Activated T-helper 1 cell treated with anti-CD3 and anti-CD28 coated beads, Interleukin-12 subunit alpha, Interleukin-12 subunit beta, Interleukin-2, Interleukin-4 antibody, amounts not matched to agents 30 ng/mL and 10 ng/mL and 1 ng/mL, durations not matched to agents 14 hours and 24 hours and 36 hours (primary cell): ENCODE measurements at places on chromosomes 7 and 10. TPM values are rescaled to one million over a fixed set of nuclear protein-coding genes. Genes with fewer than 3 reads are reported as not detected.

- H3K36me3 ChIP-seq = no peaks in the 10 kb centered on the region
- no peaks in the 10 kb centered on the region for H3K27me3 ChIP-seq
- no peak for DNase-seq
- H3K4me3 ChIP-seq = no peak overlapping the region
- H3K27ac ChIP-seq = no peak overlapping the region
- H3K4me1 ChIP-seq = no peaks in the 10 kb centered on the region
Observed at GRCh38 chr7:137592232-137592896, 248.8 kb upstream of the PTN start.

DNA sequence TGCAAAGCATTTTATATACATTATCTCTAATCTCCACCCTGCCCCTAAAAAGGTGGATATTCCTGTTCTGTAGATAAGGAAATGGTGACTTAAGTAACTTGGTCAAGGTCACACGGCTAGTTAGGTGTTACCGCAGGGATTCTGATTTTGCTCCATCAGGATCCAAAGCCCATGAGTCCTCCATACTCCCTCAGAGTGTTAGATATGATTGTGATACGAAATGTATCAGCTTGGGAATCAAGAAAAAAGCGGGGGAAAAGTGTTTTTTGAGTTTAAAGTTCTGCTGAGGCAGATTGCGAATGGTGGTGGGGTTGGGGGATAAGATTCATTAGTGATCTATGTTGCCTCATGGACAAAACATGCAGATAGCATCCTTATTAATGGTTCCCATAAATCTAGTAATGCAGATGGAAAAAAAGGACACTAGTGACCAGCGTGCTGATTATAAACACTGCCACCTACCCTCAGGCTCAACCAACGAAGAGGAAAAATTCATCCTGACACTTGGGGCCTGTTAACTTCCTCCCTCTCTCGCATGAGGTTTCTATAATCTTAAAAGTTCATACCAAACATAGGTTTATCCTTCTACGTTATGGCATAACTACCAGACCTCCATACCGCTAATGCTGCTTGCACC is 2.3 kb downstream of the ICA1 start:
- H3K4me1 ChIP-seq = peaks cover 9% of the 10 kb centered on the region
- H3K27ac ChIP-seq = no peak overlapping the region
- H3K27me3 ChIP-seq = peaks cover 34% of the 10 kb centered on the region
- H3K36me3 ChIP-seq = no peaks in the 10 kb centered on the region

DNA sequence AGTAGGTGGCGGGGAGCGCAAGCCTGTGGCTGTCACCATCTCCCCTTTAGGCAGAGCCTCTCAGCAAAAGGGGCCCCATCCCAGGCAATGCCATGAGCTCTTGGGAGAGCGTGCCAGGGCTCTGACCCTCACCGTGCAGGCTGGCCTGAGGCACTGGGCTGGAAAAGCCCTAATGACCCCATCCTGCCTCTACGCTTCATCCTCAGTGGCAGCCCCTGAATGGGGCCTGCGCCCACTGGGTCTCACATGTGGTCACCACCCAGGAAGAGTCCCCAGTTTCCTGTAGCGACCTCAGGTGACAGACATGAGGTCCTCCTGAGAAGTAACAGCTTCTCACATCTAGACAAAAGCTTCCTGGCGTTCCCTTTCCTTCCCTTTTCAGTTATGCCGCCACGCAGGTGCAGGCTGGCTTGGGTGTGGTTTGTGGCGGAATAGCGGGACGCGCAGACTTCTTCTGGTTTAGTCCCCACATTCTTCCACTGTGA is 59.2 kb downstream of the CLEC2L start:
- H3K4me3 ChIP-seq = no peak overlapping the region
- no peak for DNase-seq
- peaks cover 6% of the 10 kb centered on the region for H3K36me3 ChIP-seq
- no peak overlapping the region for H3K27ac ChIP-seq

Gene STEAP2
- total RNA-seq = 0.05 TPM in 1 of 2 replicates, not detected in the other

Gene ANKRD61
- 0.44 and 0.56 TPM in 2 replicates for total RNA-seq

DNA sequence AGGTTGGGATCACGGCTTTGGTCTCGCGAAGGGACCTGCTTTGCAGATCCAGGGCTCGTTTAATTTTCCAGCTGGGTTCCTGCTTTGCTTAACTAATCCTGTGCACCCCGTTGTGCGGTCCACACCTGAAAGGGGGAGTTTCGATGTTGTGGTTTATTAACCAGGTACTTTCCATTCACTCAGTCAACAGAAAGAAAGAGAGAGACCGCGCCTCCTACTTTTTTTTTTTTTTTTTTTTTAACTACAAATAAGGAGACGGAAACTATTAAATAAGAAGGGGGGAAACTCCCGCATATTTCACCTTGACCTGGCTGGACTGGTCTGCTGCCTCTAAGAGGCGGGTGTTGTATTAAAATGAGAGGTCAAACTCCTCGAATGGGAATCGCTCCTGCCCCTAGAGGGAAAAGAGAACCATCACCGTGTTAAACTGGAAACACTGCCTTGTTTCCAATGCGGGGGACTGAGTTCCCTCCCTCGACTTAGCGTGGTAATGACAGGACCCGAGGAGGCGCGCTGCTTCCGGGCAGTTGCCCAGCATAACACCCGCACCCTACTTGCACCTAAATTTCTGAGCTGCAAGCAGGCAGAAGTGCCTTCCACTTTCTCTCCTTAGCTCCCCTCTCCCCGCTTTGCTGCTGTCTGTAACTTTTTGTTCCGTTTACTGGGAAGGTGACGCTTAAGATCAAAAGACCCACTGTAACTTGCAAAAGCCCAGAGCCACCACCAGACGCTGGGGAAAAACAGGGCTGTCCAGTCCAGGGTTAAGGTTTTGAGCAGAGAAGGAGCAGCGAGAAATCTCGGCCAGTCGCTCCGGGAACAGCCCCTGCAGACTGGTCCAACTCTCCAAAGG is 1.1 kb upstream of the ITGB8 start:
- H3K4me1 ChIP-seq = peaks cover 26% of the 10 kb centered on the region
- H3K27ac ChIP-seq = peak overlapping the region; percentile 77
- H3K4me3 ChIP-seq = peak overlapping the region; percentile 88
- no peaks in the 10 kb centered on the region for H3K36me3 ChIP-seq

DNA sequence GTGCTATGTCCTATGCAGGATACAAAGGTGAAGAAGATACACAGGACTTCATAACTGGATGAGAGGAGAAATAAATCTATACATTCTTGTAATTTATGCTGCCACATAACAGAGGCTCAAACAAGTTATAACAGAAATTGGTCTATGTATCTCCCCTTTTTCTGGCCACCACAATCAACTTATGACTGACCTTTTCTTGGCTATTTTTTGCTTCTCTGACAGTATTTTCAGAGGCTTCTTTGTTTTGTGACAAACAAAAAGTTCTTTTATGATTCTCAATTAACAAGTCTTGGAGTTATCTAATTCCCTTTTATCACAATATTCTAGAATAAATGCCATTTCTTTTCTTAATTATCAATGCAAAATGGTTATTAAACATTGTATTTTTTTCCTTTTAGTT is 953.0 kb upstream of the ZWINT start:
- no peaks in the 10 kb centered on the region for H3K27me3 ChIP-seq
- no peak overlapping the region for H3K4me3 ChIP-seq
- H3K36me3 ChIP-seq = no peaks in the 10 kb centered on the region
- no peaks in the 10 kb centered on the region for H3K4me1 ChIP-seq

Gene ORAI2
- 55.2 and 59.9 TPM in 2 replicates for total RNA-seq

DNA sequence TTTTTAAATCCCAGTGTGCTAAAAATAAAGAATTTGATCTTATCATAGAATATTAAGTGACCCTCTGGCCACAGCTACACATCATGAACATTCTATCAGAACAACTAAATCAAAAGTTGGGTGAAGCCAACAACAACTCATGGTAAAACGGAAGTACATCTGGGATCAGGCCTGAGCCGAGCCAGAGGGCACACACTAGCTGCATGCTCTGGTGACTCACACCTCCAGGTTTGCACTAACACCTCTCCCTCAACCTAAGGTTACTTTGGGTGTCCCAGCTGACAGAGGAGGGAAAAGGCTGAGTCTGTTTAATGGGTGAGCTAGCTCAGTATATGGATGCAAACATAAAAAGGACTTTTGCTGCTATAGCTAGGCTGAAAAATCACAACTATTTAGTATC is 281.6 kb downstream of the HGF start:
- no peaks in the 10 kb centered on the region for H3K27me3 ChIP-seq
- H3K4me3 ChIP-seq = no peak overlapping the region
- DNase-seq = no peak
- H3K36me3 ChIP-seq = no peaks in the 10 kb centered on the region

GRCh38 chr7:140456551-140457051 is 22.7 kb downstream of the MKRN1 start:
- no peaks in the 10 kb centered on the region for H3K27me3 ChIP-seq
- peaks cover 62% of the 10 kb centered on the region for H3K36me3 ChIP-seq
- no peak overlapping the region for H3K27ac ChIP-seq
- no peak overlapping the region for H3K4me3 ChIP-seq
- H3K4me1 ChIP-seq = peaks cover 43% of the 10 kb centered on the region
- no peak for DNase-seq

Gene ZNF212
- 15.0 and 17.8 TPM in 2 replicates for total RNA-seq

GRCh38 chr7:131031099-131031868 is 296.4 kb upstream of the MKLN1 start:
- H3K4me1 ChIP-seq = peaks cover 79% of the 10 kb centered on the region
- H3K36me3 ChIP-seq = peaks cover 26% of the 10 kb centered on the region
- peak overlapping the region; percentile 81 for H3K27ac ChIP-seq
- peak overlapping the region; percentile 42 for H3K4me3 ChIP-seq
- H3K27me3 ChIP-seq = no peaks in the 10 kb centered on the region
- DNase-seq = no peak

Gene CXCL12
- not detected in 2 replicates for total RNA-seq

GRCh38 chr10:105742923-105743322 is 1101.8 kb downstream of the SORCS3 start:
- H3K27me3 ChIP-seq = no peaks in the 10 kb centered on the region
- no peak overlapping the region for H3K4me3 ChIP-seq
- no peak overlapping the region for H3K27ac ChIP-seq
- H3K36me3 ChIP-seq = no peaks in the 10 kb centered on the region
- no peaks in the 10 kb centered on the region for H3K4me1 ChIP-seq
- no peak for DNase-seq

Gene OR6V1
- not detected in 2 replicates for total RNA-seq

Gene ATP6V0A4
- total RNA-seq = not detected in 2 replicates

Gene WIPF3
- total RNA-seq = not detected in 2 replicates

Gene FRMD4A
- 0.07 and 0.31 TPM in 2 replicates for total RNA-seq

DNA sequence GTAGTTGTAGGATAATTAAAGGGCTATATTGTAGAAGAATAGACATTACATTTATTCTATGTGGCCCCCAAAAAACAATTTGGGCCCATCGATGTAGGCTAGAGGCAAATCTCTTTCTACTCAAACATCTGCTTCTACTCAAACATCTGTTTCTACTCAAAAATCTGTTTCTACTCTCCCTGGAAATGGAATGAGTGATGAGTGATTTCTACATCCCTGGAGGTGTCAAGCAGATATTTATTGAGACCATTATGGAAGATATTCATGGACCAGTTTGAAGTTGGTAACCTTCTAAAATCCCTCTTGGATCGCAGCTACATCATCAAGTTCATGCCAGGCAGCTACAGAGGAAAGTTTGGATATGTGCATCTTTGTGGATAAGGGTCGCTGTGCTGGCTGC is 5.1 kb upstream of the PLPP4 start:
- H3K27me3 ChIP-seq = peaks cover 14% of the 10 kb centered on the region
- no peak overlapping the region for H3K27ac ChIP-seq
- no peaks in the 10 kb centered on the region for H3K36me3 ChIP-seq
- DNase-seq = no peak
- no peaks in the 10 kb centered on the region for H3K4me1 ChIP-seq

- H3K36me3 ChIP-seq = no peaks in the 10 kb centered on the region
- H3K4me1 ChIP-seq = no peaks in the 10 kb centered on the region
- no peak overlapping the region for H3K27ac ChIP-seq
Observed at GRCh38 chr10:18252086-18252485, 111.9 kb downstream of the CACNB2 start.

Gene SH2D4B
- 0.18 and 0.20 TPM in 2 replicates for total RNA-seq

DNA sequence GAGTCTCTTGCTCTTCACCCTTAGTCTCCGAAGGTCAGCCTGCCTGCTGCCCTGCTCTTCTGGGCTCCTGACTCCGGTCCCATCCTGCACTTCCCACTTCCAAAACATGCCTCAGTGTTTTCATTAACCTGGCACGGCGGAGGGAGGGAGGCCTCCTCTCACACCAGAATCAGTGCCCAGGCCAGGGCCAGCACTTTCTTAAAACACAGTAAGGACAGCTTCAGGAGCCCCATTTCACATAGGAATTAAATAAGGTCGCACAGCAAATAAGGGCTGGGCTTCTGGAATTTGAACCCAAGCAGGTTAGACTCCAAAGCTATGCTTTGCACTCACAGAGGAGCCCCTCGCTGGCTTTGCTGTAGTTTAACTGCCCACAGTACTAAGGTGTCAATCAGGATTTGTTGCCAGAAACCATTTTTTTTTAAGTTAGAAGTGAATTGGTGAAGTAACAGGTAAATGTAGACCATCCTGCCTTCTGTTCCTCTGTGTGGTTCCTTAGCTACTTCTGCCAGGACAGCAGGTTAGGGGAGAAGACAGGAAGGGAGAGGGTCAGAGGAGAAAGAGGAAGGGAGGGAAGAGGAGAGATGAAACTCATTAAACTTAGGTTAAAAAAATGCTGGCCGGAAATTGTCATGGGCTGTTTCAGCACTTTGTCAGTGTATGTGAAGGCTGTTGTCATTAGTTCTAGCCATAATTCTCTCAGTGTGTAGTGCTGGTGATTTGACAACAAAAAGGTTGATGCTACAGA is 1.1 kb downstream of the RASSF4 start:
- H3K36me3 ChIP-seq = peaks cover 5% of the 10 kb centered on the region
- peak overlapping the region; percentile 87 for H3K4me3 ChIP-seq
- DNase-seq = no peak
- peaks cover 31% of the 10 kb centered on the region for H3K4me1 ChIP-seq

DNA sequence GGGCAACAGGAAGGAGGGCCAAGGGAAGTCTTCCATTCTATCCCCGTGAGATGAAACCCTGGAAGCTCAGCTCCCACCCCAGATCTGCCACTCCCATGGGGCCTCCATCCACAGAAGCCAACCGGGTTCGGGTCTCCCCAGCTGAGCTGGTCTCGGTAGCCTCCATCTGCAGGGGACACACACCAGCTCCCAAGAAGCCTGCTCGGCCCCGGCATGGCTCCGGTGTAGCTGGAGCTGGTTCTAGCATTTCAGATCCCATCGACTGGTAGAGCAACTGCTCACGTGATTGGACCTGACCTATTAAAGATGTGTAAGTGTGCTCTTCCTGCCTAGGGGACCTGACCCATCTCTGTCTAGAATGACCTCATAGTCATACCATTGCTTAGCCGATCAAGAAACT is 138.0 kb downstream of the PRKAG2 start:
- H3K27me3 ChIP-seq = peaks cover 5% of the 10 kb centered on the region
- DNase-seq = no peak
- H3K36me3 ChIP-seq = no peaks in the 10 kb centered on the region

DNA sequence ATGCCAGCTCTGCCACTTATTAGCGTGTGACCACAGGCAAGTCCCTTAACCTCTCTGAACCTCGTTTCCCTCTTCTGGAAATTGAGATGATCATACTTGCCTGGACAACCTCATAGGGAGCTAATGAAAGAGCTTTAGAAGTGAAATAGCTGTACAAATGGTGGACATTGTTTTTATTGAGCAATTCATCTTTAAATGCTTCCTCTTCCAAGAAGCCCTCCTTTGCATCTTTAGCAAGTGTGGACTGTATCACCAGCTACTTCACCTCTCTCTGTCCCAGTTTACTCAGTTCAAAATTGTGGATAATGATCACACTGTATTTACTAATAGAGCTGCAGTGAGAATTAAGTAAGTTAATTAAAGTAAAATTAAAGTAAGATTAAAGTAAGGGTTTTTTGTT is 61.7 kb downstream of the CDH23 start:
- no peak overlapping the region for H3K27ac ChIP-seq
- H3K27me3 ChIP-seq = peaks cover 2% of the 10 kb centered on the region
- H3K4me3 ChIP-seq = no peak overlapping the region
- H3K36me3 ChIP-seq = no peaks in the 10 kb centered on the region

GRCh38 chr10:111076191-111076681 is 593 bp upstream of the ADRA2A start:
- peak overlapping the region; percentile 19 for H3K4me3 ChIP-seq
- DNase-seq = peak; percentile 15
- peaks cover 1% of the 10 kb centered on the region for H3K36me3 ChIP-seq
- peaks cover 58% of the 10 kb centered on the region for H3K27me3 ChIP-seq
- H3K27ac ChIP-seq = no peak overlapping the region
- no peaks in the 10 kb centered on the region for H3K4me1 ChIP-seq
